ENCODE measurements at places on chromosomes 2 and 18.
A peak's percentile ranks its signal among the peaks of the same experiment; 100 is the strongest.

GRCh38 chr2:127158614-127159290 is 51.8 kb upstream of the BIN1 start:
- no peak for DNase-seq

- no peak for DNase-seq
Measured at GRCh38 chr18:43855376-43855775, 578.1 kb upstream of the SYT4 start.

- no peak for DNase-seq
Measured at GRCh38 chr18:63187791-63188460, 131.6 kb downstream of the BCL2 start.

DNA sequence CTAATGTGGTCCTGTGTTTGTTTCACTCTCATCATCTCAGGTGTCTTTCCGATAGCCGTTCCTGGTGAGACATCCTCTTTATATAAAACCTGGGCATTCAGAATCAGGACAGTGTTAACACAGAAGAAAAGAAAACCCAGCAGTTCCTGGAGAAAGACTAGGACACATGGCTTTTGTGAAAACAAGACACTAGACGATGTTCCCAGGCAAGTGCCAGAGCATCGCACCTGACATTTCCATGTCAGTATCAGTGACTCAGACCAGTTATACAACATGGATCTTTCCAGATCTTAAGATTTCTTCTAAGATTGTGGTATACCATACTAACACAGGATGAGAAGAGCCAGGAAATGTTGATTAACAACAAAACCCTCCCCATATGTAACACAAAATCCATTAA is 96.5 kb downstream of the RIF1 start:
- DNase-seq, result no peak

DNA sequence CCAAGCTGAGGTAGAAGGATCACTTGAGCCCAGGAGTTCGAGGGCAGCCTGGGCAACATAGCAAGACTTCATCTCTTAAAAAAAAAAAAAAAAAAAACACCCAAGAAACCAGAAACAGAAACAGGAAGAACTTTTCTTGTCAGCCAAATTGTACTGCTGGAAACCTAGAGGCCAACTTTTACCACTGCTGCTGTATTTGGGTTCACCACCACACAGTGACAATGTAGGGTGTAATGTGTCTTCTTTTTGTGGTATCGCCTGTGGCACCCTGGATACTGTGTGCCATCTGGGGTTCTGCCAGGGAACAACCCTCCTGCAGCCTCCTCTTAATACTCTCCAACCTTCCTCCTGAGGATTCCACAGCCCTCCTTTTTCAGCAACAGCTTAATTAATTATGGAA is 72.6 kb downstream of the STK39 start:
- peak; percentile 30 for DNase-seq

DNA sequence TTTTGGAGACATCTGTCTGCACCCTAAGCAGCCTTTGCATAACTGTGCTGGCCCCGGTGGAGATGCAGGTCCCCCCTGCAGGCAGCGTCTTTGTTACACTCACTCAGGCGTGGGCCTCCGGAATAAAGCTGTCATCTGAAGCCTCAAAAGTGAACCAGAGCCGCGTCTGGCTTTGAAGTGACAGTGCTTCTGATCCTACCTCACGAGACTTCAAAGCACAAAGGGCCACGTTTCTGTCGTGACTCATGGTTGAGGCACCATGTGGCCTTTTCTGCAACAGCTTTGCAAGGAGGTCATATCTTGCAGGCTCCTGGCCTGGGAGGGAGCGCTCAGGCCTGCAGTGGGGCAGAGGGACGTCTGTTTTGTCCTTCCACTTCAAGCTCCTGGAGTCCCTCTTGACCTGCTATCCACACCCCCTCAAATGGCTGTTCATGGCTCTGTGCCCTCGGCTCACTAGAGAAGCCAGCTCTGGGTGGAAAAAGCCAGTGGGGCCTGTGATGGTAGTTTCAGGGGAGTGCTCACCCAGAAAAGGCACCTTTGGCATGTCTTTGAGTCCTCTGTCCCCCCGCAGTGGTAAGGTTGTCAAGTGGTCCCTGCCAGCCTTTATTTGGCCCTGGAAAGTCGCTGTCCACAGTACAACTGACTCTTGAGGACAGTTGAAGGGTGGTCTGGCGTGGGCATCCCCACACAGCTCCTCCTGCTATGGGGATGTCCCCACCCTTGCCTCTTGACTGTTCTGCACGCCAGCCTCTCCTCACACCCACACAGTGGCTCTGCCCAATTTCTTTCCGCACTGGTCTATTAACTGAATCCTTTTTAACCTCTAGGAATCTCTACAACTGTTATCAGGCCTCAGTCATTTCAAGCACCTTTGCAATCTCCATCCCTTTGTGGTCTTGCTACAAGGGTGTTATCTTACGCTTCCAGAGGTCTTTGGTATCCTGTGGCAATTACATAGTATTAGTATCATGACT is 19.3 kb downstream of the GPR55 start:
- DNase-seq, result peak; percentile 75

- no peak for DNase-seq
Measured at GRCh38 chr2:75157435-75157834, 41.9 kb downstream of the TACR1 start.

GRCh38 chr2:202036601-202037037 is 3.0 kb downstream of the FZD7 start:
- no peak for DNase-seq

Measured in CD4-positive, alpha-beta T cell treated with Interleukin-15 for 4 hours (primary cell).